ENCODE measurements at places on chromosomes 1 and 21. TPM values are rescaled to one million over a fixed set of nuclear protein-coding genes. Genes with fewer than 3 reads are reported as not detected.

- H3K27ac ChIP-seq, result no peak overlapping the region
- DNase-seq, result no peak
Observed at GRCh38 chr1:44326024-44326701, 28.9 kb downstream of the ERI3 start.

GRCh38 chr1:153347856-153348255 is 785 bp downstream of the PGLYRP4 start:
- H3K27me3 ChIP-seq, result no peaks in the 10 kb centered on the region
- no peak overlapping the region for H3K27ac ChIP-seq
- H3K4me3 ChIP-seq, result no peak overlapping the region
- H3K36me3 ChIP-seq, result no peaks in the 10 kb centered on the region
- DNase-seq, result no peak

DNA sequence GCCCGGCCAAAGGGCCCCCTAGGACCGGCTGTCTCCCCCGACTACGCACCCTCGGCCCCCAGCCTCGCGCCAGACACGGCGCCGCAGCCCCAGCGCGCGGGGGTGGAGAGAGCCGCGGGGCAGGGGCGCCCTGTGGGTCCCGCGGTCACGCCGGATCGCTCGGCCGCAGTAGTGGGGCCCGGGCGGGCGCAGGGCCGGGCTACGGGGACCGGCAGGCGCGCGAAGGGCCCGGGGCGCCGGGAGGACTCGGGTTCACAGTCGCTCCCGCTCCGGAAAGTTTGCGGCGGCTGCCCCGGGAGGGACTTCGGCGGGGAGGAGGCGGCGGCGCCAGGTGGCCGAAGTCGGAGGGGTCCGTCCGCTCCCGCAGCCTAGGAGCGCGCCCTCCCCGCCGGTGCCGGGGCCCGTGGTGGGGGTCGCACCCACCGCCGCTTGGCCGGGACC is 7.1 kb upstream of the ZNF669 start:
- DNase-seq, result peak; percentile 47
- no peaks in the 10 kb centered on the region for H3K4me1 ChIP-seq
- H3K4me3 ChIP-seq, result peak overlapping the region; percentile 54
- H3K36me3 ChIP-seq, result peaks cover 4% of the 10 kb centered on the region
- peaks cover 4% of the 10 kb centered on the region for H3K27me3 ChIP-seq
- H3K27ac ChIP-seq, result no peak overlapping the region

DNA sequence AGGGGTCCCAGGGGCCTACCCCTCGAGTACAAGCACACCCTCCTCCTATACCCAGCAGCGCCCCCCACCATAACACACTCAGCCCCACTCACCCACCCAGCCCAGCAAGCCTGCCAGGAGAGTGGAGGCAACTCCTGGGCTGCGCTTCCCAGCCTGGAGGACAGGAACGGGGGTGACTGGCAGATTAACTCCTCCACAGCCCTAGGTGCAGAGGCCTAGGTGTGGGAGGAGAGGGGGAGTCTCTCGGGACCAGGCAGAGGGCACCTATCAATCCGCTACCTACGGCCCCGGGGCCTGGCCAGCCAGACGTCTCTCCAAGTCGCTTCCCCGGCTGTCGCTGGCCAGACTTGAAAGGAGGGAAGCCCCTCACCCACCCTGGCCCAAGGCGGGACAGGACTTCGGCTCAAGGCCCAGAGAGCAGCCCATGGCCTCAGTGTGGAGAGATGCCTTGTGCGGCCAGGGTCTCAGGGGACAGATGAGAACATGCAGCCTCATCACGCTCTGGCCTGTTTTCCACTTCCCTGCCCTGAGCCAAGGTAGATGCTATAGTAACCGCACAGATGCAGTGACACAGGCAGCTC is 24.9 kb downstream of the MATN1 start:
- H3K4me1 ChIP-seq, result no peaks in the 10 kb centered on the region
- no peaks in the 10 kb centered on the region for H3K27me3 ChIP-seq
- no peak for DNase-seq

DNA sequence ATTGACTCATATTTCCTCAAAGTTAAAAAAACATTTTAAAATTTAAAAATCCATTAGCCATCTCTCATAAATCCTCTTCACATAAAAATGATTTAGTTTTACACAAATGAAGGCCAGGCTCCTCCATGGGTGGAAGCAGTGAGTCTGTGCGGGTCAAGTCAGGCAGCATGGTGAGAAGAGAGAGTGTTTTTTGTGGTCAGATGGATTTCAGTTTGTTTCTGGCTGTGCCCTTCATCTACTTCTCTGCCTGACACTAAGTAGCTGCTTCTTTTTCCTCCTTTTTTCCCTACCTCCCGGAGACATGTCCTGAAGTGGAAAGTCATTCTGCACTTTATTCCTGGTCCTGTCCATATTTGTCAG is 10.3 kb downstream of the PLA2G4A start:
- H3K4me3 ChIP-seq, result no peak overlapping the region
- H3K27ac ChIP-seq, result no peak overlapping the region
- H3K27me3 ChIP-seq, result no peaks in the 10 kb centered on the region
- H3K36me3 ChIP-seq, result no peaks in the 10 kb centered on the region
- no peaks in the 10 kb centered on the region for H3K4me1 ChIP-seq

GRCh38 chr1:231899713-231900435 is 273.3 kb downstream of the DISC1 start:
- H3K27me3 ChIP-seq, result no peaks in the 10 kb centered on the region
- no peaks in the 10 kb centered on the region for H3K36me3 ChIP-seq
- H3K27ac ChIP-seq, result no peak overlapping the region
- no peak for DNase-seq
- peaks cover 4% of the 10 kb centered on the region for H3K4me1 ChIP-seq
- H3K4me3 ChIP-seq, result no peak overlapping the region

DNA sequence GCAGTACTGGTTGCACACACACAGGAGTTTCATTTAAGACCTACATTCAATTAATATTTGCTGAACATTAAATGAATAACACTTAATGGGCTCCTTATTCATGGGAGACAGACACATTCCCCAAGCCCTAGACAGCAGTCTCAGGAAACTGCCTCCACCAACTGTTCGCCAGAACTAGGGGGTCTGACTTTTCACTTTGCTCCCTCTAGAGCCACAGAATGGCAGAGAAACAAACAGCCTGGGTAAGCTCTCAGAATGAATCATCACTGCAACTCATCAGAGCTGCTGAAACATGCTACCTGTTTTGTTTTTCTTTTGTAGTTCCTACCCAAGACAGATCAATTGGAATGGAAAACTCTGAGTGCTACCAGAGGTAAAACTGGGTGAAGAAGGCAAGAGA is 31.7 kb downstream of the ELK4 start:
- DNase-seq, result no peak
- no peaks in the 10 kb centered on the region for H3K27me3 ChIP-seq
- no peak overlapping the region for H3K4me3 ChIP-seq
- H3K4me1 ChIP-seq, result no peaks in the 10 kb centered on the region
- H3K36me3 ChIP-seq, result peaks cover 10% of the 10 kb centered on the region
- no peak overlapping the region for H3K27ac ChIP-seq

DNA sequence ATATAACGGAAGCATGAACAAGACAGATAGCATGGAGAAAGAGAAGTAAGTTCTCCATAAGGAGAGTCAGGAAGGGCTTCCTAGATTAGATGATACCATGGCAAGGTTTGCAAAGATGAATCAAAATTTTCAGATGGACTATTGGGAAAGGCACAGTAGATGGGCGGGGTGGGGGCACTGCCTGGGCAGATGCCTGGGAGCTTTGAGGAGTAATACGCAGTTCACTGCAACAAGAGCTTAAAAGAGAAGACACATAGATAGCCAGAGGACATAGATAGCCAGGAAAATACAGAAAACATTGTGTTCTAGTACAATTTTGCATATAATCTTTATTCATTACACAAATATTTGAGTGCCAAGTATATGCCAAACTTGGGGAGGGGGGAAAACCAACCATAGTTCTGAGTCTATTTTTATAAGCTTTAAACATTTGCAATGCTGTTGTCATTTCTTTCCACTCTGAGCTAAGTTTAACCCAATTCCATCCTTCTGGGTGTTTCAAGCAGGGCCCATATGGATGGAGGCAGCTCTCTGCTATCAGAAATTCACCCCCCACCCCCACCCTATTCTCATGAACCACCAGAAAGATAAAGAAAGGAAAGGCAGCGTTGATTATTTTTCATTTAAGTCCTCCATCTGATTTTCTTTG is 120.6 kb downstream of the NUF2 start:
- no peak overlapping the region for H3K4me3 ChIP-seq
- H3K27ac ChIP-seq, result no peak overlapping the region
- H3K36me3 ChIP-seq, result no peaks in the 10 kb centered on the region
- no peak for DNase-seq
- no peaks in the 10 kb centered on the region for H3K4me1 ChIP-seq

DNA sequence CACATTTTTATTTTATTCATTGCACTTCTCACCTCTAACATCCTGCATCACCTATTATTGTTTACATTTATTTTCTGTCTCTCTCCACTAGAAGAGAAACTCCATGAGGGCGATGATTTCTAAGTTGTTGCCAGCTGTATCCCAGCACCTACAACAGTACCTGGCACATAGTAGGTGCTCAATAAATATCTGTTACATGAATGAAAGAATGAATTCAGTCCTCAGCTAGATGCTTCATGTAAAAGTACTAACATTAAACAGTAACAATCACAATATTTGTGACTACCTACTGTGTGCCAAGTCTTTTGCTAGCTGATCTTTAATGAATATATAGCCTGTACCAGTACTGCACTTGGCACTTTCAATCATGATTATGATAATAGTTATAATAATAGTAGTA is 3.0 kb downstream of the TAS1R2 start:
- no peak for DNase-seq
- no peak overlapping the region for H3K27ac ChIP-seq
- H3K36me3 ChIP-seq, result no peaks in the 10 kb centered on the region
- no peaks in the 10 kb centered on the region for H3K27me3 ChIP-seq

DNA sequence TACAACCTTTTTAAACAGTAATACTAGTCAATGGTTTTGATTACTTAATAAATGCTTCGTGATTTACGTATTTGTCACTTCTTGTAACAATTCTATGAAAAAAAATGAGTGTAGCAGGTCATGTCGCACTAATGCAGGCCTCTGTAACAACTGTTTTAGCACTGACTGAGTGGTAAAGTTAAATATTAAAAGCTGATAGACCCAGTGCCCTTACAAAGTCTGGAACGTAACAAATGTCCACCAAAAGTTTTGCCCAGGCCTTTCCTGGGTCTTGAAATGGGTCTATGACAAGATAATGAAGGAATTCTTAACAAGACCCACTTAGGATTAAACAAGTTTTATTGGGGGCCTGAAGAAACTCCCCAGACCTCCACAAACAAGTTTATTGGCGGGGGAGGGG is 304.6 kb upstream of the DEPDC1 start:
- no peaks in the 10 kb centered on the region for H3K4me1 ChIP-seq
- no peak overlapping the region for H3K4me3 ChIP-seq
- no peaks in the 10 kb centered on the region for H3K36me3 ChIP-seq
- no peak for DNase-seq
- no peak overlapping the region for H3K27ac ChIP-seq
- H3K27me3 ChIP-seq, result no peaks in the 10 kb centered on the region

DNA sequence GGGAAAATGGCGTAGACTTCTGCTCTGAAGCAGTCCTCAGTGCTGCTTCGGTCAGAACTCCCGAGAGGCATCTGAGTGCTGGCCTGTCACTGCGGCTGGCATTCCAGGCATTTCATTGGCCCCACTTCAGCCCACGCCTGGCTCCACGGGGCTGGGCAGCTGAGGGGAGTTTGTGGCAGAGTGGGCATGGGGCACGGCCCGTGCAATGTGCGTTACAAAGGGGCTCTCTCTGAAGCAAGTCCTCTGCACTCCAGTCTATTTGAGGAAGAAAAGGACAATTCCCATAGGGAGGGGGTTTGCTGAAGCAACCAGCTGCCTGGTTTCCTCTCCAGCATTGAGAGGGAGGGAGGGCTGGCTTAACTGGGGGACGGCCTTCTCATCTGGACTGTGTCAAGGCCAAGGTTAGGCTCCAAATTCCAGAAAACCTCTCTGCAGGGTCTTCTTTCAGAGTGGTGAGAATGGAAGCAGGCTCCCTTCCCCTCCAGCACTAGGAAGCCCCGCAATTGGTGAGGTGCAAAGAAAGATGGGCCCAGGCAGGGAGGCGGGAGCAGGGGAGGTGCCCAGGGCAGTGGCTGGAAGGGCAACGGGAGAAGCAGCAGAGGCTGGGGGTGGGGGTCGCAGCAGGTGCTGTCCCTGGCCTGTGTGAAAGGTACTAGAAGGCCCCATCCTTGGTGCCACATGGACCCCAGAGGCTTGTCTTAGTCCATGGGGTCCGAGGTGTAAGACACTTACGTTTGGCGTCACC is 21.1 kb upstream of the GPR157 start:
- DNase-seq, result no peak
- H3K36me3 ChIP-seq, result peaks cover 14% of the 10 kb centered on the region
- H3K4me1 ChIP-seq, result no peaks in the 10 kb centered on the region

DNA sequence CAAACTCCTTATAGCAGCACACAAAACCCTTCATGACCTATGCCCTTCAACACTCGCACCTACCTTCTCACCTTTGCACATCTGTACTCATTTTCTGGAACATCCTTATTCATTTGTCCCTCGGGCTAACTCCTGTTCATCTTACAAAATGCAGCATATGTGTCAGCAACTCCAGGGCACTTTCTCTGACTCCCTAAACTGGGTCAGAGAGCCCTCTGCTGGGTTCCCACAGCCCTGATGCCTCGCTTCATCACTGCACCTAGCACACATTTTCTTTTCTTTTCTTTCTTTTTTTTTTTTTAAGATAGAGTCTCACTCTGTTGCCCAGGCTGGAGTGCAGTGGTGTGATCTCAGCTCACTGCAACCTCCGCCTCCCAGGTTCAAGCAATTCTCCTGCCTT is 54.0 kb downstream of the RAB3B start:
- DNase-seq, result no peak
- H3K27me3 ChIP-seq, result no peaks in the 10 kb centered on the region
- H3K27ac ChIP-seq, result no peak overlapping the region
- H3K4me1 ChIP-seq, result no peaks in the 10 kb centered on the region
- H3K4me3 ChIP-seq, result no peak overlapping the region

- peaks cover 86% of the 10 kb centered on the region for H3K36me3 ChIP-seq
- no peak overlapping the region for H3K4me3 ChIP-seq
- H3K27ac ChIP-seq, result no peak overlapping the region
- DNase-seq, result no peak
- no peaks in the 10 kb centered on the region for H3K27me3 ChIP-seq
Observed at GRCh38 chr21:44085491-44086321, 21.5 kb upstream of the PWP2 start.

DNA sequence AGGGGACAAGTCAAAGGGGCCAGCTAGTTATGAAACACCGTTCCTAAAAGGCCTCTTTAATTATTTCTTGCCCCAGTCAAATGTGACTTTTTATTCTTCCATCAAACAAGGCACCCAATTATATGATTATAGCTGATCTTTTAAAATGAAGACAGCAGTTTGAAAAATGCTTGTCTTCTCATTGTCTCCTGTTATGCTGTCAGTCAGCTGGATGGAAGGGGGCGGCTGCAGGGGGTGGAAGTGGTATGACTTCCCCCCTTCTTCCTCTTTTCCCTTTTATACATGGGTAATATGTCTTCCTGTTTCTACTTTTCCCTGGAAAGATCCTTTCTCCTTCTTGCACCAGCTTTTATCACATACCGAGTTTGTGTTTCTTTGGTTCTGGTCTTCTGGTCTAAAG is 25.8 kb upstream of the KCNA10 start:
- DNase-seq, result no peak
- no peaks in the 10 kb centered on the region for H3K4me1 ChIP-seq
- H3K4me3 ChIP-seq, result no peak overlapping the region
- no peaks in the 10 kb centered on the region for H3K36me3 ChIP-seq

The CELA2A gene
- not detected for total RNA-seq

The ITLN2 gene
- 2.4 TPM for total RNA-seq

The UBASH3A gene
- not detected for total RNA-seq

The PROX1 gene
- total RNA-seq, result 0.83 TPM

The SPTA1 gene
- not detected for total RNA-seq

The HCN3 gene
- 5.4 TPM for total RNA-seq

The CYP4X1 gene
- 0.44 TPM for total RNA-seq

Data from H9 (cell line).